CD4-positive, alpha-beta memory T cell (primary cell): ENCODE measurements at places on chromosomes 5 and 9. TPM values are rescaled to one million over a fixed set of nuclear protein-coding genes. Genes with fewer than 3 reads are reported as not detected.
A peak's percentile ranks its signal among the peaks of the same experiment; 100 is the strongest.

DNA sequence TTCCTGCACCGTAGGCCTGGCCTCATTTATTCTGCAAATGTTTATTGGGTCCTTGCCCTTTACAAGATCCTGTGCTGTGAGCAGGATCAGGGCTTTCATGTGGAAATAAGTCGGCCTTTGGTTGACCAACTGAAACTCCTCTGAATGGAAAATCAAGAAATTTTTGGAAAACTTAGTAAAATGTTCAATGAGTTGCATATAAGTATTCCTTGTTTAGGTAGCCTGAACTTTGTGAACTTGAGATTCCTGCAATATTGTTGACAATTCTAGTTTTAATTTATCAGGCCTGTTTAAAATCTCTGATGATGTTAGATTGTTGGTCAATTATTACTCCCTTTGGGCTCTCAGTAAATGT, 1.1 kb downstream of the MAML1 start:
- no peak for DNase-seq
- H3K27me3 ChIP-seq = no peaks in the 10 kb centered on the region
- peaks cover 56% of the 10 kb centered on the region for H3K4me1 ChIP-seq
- H3K4me3 ChIP-seq = peak overlapping the region; percentile 62

DNA sequence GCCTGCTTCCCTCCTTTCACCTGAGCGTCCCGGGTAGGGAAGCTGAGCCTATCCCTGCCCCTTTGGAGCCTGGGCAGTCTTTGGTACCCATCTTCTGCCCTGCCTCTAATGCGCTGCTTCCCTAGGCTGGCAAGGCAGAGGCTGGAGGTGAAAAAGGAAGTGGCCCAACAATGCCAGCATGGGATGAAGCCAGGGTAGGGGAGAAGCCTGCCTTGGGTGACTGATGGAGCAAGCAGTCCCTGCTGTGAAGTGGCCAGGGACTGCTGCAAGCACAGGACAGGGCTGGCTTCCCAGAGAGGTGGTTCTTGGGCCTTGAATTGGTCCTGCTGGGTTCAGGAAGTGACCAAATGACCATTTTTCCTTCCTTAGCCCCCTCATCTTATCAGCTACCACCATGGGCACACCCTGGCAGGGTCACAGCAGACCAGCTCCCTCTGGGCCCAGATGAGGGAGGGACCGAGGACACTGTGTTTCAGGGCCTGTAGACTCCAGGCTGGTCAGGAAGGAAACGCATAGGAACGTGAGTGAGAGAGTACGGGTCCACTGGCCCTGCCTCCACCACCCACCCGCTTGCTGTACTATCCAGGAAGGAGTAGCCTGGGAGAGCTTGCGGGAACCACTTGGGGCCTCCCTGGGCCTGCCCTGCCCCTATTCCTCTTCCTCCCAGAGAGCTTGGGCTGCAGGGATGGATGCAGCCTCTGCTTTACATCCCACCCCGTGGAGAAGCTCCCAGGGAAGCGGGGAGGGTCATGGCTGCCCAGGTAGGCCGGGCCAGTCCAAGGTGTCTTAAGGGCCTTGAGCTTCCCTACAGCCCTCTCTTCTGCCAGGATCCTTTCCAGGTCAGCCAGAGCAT, 102.6 kb downstream of the DAB2IP start:
- H3K4me3 ChIP-seq = no peak overlapping the region
- no peaks in the 10 kb centered on the region for H3K4me1 ChIP-seq
- H3K27ac ChIP-seq = no peak overlapping the region
- peak; percentile 2 for DNase-seq

DNA sequence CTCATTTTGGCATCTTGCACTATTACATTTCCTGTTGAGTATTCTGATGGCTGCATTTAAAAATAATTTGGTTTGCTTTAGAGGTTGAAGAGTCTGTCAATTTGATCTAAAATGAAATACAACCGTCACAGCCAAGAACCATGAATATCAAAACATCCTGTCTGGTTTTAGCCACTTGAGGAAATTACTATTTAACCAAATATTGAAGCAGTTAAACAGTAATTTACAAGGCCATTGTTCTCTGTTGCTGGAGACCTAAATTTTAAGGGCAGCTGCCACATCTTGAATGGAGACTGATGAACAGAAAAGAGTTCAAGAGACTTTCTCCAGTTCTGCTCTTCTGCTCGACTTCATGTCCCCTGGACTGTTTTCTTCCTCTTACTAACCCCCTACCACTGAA, 549.4 kb downstream of the LRRC70 start:
- H3K27ac ChIP-seq = no peak overlapping the region
- H3K36me3 ChIP-seq = no peaks in the 10 kb centered on the region
- no peak overlapping the region for H3K4me3 ChIP-seq
- H3K4me1 ChIP-seq = no peaks in the 10 kb centered on the region
- no peaks in the 10 kb centered on the region for H3K27me3 ChIP-seq
- DNase-seq = no peak

DNA sequence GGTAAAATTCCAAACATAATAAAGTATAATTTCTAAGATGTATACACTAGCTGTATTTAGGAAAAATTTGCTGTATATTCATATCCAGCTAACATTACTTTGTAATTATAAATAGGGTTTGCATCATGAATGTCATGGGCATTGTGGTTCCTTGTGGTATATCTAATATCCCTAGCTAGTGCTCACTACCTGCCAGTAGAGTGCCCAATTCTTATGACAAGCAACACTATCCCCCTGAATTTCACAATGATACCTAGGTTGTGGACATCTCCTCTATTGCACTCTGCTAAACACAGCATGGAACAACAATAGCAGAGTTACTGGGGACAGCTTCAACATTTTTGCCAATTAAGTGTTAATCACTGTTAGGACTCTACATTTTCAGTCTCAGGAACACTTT, 1656.5 kb downstream of the EFNA5 start:
- no peak overlapping the region for H3K27ac ChIP-seq
- no peaks in the 10 kb centered on the region for H3K36me3 ChIP-seq
- no peak for DNase-seq
- H3K4me1 ChIP-seq = no peaks in the 10 kb centered on the region
- H3K27me3 ChIP-seq = no peaks in the 10 kb centered on the region

DNA sequence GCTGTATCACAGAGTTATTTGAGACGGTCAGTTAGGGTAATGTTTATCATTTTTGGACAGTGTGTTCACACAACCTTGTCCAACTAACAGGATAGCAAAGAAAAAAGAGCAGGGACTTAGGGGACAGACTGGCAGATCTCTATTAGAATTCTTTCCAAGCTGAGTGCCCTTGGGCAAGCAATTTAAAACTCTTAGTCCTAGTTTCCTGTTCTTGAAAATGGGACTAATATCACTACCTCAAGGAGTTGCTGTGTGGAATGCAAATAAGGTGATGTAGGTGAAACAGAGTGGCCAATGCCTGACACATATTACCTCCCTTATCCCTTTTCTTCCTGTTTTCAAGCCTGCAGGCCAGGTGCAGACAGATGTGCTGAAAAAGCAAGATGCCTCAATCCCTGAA, 186.7 kb downstream of the PAPPA start:
- H3K36me3 ChIP-seq = no peaks in the 10 kb centered on the region
- no peak overlapping the region for H3K4me3 ChIP-seq
- no peak for DNase-seq
- H3K4me1 ChIP-seq = no peaks in the 10 kb centered on the region
- no peak overlapping the region for H3K27ac ChIP-seq

GRCh38 chr9:19154135-19154612, 26.9 kb upstream of the PLIN2 start:
- no peak for DNase-seq
- H3K27ac ChIP-seq = no peak overlapping the region
- no peaks in the 10 kb centered on the region for H3K36me3 ChIP-seq

- no peaks in the 10 kb centered on the region for H3K4me1 ChIP-seq
- H3K27ac ChIP-seq = no peak overlapping the region
- no peak overlapping the region for H3K4me3 ChIP-seq
- DNase-seq = no peak
These were observed 272.4 kb downstream of the ADAMTS6 start for GRCh38 chr5:65209341-65209740.

DNA sequence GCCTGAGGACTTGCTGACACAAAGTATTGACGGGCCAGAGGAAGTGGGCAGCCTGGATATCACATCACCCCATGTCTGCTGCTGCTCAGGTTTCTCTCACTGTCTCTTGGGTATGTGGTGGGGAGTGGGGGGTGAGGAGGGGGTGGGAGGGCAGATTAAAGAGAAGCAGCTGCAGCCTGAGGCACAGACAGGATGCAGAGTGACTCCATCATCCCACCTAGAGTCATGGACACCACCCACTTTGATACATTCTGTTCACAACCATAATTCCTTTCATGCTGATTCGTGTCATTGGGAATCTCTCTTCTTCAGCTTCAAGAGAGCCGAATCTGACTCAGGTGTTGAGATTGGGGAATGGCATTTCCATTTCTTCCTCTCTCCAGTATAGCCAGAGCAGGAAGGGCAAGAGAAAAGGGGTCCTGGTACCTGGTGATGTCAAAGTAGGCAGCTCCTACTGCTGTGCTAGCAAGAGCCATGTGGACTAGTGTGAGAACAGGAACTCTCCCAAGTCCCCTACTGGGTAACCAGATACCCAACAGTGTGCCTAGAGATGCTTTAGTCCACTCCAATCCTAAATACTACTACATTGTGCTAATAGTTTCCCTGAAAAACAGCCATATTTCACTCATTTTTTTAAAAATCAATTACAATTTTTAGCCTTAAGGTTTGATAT, 22.4 kb downstream of the GRAMD2B start:
- no peaks in the 10 kb centered on the region for H3K27me3 ChIP-seq
- H3K4me1 ChIP-seq = peaks cover 45% of the 10 kb centered on the region
- no peak overlapping the region for H3K4me3 ChIP-seq
- no peak overlapping the region for H3K27ac ChIP-seq
- DNase-seq = no peak

DNA sequence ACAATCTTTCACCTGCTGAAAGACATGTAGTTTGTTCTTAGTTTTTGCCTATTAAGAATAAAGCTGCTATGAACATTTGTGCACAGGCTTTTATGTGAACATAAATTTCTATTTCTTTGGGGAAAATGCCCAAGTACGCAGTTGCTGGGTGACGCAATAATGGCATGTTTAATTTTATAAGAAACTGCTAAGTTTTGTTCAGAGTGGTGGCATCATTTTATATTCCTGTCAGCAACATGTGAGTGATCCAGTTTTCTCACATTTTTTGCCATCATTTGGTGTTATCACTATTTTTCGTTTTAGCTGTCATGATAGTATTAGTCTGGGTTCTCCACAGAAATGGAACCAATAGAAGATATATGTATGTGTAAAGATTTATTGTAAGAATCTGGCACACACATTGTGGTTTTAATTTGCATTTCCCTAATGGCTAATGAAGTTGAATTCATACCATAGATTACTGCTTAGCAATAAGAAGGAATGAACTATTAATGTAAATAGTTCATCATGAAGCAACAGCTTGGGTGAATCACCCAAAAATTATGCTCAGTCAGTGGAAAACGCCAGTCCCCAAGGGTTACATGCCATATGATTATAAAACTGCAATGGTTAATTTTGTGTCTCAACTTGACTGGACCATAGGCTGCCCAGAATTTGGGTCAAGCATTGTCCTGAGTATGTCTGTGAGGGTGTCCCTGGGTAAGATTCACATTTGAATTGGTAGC, 358.6 kb downstream of the MSX2 start:
- H3K4me1 ChIP-seq = no peaks in the 10 kb centered on the region
- no peak overlapping the region for H3K4me3 ChIP-seq
- no peak for DNase-seq
- H3K27ac ChIP-seq = no peak overlapping the region

DNA sequence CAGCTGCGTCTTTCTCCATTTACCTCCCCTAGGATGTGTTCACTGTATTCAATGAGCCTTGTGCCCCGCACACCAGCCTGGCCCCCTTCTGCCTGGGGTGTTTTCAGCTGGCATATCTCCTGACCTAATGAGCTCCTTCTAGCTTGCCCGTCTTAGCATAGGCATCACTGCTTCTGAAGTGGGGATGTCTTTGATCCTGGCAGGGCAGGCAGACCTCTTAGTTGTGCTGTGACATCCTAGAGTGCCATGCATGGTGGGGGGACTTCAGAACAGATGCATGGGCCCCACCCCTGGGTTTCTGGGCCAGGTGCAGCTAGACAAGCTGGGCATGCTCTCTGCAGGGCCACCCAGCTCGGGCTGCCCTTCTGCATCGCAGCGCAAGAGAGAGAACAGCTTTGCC, 172.7 kb downstream of the GADD45G start:
- no peaks in the 10 kb centered on the region for H3K4me1 ChIP-seq
- H3K27ac ChIP-seq = no peak overlapping the region
- H3K27me3 ChIP-seq = no peaks in the 10 kb centered on the region
- no peaks in the 10 kb centered on the region for H3K36me3 ChIP-seq
- no peak for DNase-seq

DNA sequence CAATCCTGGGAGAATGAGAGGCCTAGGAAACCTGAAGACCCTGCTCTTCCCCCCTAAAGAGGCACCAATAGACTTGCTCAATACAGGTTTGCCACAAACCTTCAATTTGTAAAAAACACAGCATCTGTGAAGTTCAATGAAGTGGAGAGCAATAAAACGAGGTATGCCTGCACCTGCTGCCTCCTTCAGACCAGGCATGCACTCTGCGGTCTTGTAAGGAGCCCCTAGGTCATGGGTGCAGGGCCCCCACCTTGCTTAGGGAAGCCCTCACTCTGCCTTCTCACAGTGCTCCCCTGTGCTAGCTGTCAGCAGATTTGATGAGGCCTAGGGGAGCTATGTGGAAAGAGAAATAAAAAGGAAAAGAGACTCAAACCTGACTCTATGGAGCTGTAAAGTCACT, 72.1 kb upstream of the GALNT10 start:
- H3K4me1 ChIP-seq = no peaks in the 10 kb centered on the region
- no peak for DNase-seq
- no peaks in the 10 kb centered on the region for H3K36me3 ChIP-seq
- H3K27ac ChIP-seq = no peak overlapping the region

- no peaks in the 10 kb centered on the region for H3K4me1 ChIP-seq
- DNase-seq = no peak
- H3K27ac ChIP-seq = no peak overlapping the region
These were observed 158.3 kb upstream of the CCDC152 start for GRCh38 chr5:42598311-42598710.

- no peaks in the 10 kb centered on the region for H3K27me3 ChIP-seq
- H3K36me3 ChIP-seq = no peaks in the 10 kb centered on the region
- no peaks in the 10 kb centered on the region for H3K4me1 ChIP-seq
- DNase-seq = no peak
- no peak overlapping the region for H3K4me3 ChIP-seq
These were observed 72.6 kb upstream of the DMRTA1 start for GRCh38 chr9:22374051-22374450.

DNA sequence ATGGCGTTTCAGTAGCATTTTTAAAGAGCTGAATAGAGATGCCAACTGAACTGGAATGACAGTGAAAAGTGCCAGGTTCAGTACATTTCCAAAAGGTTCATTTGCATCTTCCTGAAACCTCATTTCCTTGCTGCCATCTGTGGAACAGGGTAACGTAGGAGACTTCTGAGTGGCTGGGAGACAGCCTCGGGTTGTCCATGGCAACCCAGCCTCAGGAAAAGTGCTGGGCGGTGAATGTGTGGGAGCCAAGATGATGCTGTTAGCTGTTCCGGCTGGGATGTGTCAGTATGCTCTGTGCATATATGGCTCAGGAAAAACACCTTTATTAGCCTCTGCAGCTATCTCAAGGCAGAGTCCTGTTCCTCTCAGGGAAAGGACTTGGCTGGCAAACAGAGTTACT, 87.5 kb downstream of the KLHL3 start:
- no peak for DNase-seq
- H3K27ac ChIP-seq = no peak overlapping the region
- no peaks in the 10 kb centered on the region for H3K27me3 ChIP-seq
- H3K4me1 ChIP-seq = no peaks in the 10 kb centered on the region
- no peak overlapping the region for H3K4me3 ChIP-seq

FBXL7 gene
- not detected for total RNA-seq

FUBP3 gene
- total RNA-seq = 46.5 TPM

SLC45A2 gene
- total RNA-seq = not detected

CDC20B gene
- not detected for total RNA-seq

NMUR2 gene
- not detected for total RNA-seq

GOLM1 gene
- total RNA-seq = not detected

LVRN gene
- not detected for total RNA-seq

UGT3A2 gene
- not detected for total RNA-seq

PCDHA12 gene
- total RNA-seq = not detected

KIF2A gene
- 151 TPM for total RNA-seq
